ENCODE measurements at places on chromosomes 5 and 9. TPM values are rescaled to one million over a fixed set of nuclear protein-coding genes. Genes with fewer than 3 reads are reported as not detected.

GRCh38 chr9:85041466-85042137 lies 372.1 kb downstream of the NTRK2 start:
- DNase-seq: no peak

DNA sequence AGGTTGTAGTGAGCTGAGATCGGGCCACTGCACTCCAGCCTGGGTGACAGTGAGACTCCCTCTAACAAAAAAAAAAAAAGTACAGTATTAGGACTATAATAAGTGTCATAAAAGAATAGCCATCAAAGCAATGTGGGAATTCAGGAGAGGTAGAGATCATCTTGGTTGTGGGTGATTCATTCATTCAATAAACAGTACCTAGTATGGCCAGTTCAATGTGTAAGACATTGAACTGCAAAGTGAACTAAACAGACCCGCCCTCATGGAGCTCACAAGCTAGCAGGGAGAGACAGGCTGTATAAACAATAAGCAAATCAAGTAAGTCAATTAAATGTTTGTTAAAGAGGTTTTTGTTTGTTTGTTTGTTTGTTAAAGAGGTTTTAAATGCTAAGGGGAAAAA lies 146.1 kb upstream of the RANBP3L start:
- no peak for DNase-seq

DNA sequence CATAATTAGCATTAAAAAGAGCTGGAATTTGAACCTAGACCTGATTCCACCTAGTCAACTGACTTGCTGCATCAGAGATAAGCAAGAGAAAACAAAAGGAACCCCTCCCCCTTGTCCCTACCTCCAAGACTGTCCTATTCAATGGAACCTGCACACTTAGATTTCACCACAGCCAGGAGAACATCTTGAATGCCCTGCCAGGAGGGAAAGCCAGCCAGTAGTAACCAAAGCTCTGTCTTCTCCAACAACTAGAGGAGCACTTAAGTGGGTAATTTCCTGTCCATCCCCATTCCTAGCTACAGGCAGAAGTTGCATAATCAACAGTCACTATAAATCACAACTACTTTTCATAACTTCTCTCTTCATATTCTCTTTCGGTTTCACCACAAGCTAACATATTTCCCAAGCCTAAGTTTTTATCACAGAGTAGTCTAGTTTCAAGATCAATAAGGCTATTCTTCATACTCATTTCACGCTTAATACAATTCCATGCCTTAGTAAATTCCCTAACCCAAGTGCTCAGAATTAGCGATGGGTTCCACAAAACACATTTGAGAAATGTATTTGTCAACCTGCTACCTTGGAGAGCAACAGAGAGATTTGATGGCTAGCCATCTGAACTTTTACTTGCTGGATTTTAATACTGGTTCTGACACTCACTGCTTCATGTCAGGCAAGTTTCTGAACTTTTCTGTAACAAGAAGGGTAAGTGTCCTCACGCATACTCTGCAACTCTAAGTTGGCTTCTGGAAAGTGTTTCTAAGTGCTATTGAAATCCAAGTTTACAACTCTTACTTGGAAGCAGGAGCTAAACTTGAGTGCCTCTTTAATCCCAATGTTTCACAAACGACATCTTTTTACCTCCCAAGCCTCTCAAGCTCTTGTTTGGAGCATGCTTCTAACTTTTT lies 2.0 kb downstream of the DENND1A start:
- no peak for DNase-seq

GRCh38 chr9:68981789-68982188 lies 32.1 kb downstream of the PRKACG start:
- DNase-seq: no peak

GRCh38 chr5:136769093-136769492 lies 403.7 kb upstream of the TRPC7 start:
- DNase-seq: no peak

DNA sequence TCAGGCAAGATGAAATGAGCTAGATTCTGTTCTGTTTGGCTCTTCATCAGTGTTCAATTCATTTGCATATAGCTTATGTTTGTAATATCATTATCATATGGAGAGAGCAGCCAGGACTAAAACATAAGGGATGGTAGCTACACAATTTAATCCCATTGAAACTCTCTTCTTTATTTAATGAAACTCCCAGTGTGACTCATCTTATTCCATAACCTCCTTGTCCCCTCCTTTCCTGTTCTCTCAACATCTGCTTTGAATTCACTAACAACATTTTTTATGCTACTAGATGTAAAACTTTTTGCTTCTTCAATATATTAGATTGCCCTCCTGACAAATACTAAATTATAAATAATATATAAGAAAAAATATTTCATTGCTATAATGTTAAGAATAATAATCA lies 1823.4 kb downstream of the MAT2B start:
- DNase-seq: no peak

DNA sequence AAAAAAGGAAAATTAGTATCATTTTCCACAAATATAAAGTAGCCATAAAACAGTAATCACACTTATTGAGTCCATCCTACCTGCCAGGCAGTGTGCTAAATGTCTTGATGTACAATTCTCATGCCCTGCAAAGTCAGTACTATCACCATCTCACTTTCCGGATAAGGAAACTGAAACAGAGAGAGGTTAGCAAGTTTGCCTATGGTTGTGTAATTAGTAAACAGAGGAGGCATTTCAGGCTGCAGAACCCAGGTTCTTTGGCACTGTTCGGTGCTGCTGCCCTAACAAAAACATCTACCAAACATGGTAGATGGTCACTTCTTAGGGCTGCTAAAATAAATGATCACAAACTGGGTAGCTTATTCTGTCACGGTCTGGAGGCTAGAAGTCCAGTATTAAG lies 22.6 kb downstream of the PLAC8L1 start:
- DNase-seq: no peak

GRCh38 chr5:77832166-77832770 lies 56.1 kb upstream of the TBCA start:
- no peak for DNase-seq

- DNase-seq: peak; percentile 53
Observed at GRCh38 chr5:168793841-168794837, 215.0 kb upstream of the PANK3 start.

DNA sequence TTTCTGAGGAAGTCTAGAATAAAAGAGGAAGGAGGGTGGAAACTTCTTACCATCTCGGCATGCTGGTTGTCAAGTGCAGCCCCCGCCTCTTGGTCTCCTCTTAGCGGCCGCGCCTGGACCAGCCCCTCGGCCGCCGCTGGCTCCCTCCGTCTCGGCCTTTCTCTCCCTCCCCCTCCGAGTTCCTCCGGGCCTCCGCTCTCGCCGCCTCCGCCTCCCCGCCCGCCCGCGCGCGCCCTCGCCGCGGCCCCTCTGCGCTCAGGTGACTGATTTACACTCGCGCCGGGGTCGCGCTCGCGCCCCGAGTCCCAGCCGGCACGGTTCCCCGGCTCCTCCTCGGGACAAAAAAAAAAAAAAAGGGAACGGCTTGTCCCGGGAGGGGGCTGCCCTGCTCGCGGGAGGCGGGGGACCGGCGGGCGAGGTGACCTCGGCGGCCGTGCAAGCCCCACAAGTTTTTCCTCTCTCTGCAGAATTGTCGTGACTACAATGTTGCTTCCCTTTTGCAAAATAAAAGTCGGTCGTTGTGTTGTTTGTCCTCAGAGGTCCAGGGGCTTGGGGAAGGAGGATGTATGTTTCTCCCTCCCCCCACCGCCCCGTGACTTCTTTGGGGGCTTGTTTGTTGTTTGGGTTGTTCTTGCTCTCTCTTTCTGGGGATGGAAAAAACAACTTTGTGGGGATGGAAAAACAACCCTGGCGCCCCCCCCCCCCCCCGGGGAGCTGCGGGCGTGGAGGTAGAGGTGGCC lies at the start of gene BNC2:
Gene BNC2 (minus strand): TSS at position 75 of the 740 bp plus-strand sequence. CDS start 22 bp downstream, at position 53.
- peak; percentile 82 for DNase-seq

GRCh38 chr9:117073539-117074341 lies 341.1 kb downstream of the ASTN2 start:
- DNase-seq: no peak

- DNase-seq: no peak
Observed at GRCh38 chr5:166358127-166358830, 1933.2 kb upstream of the WWC1 start.

DNA sequence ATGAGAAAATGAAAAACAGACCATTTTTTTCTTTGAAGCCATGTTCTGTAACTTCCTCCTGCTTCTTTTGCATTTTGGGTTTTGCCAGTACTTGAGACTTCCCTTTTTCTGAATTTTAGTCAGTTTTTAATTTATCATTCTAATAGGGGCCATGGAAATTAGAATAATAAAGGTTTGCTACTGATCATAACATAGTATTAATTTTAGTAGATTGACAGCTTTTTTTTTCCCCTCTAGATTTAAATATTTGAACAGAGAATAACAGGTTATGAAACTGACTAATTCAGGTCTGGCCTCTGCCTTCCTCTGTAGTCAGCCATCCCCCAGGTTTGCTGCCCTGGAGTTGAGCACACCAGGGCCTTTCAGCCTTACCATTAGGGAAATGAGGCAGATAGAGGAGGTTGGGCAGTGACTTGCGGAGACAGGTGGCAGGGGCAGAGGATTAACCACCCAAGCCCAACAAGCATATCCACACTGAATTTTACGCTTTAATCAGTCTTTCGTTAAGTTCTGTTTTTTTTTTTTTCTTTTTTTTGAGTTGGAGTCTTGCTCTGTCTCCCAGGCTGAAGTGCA lies 80.1 kb upstream of the TNFAIP8 start:
- no peak for DNase-seq

DNA sequence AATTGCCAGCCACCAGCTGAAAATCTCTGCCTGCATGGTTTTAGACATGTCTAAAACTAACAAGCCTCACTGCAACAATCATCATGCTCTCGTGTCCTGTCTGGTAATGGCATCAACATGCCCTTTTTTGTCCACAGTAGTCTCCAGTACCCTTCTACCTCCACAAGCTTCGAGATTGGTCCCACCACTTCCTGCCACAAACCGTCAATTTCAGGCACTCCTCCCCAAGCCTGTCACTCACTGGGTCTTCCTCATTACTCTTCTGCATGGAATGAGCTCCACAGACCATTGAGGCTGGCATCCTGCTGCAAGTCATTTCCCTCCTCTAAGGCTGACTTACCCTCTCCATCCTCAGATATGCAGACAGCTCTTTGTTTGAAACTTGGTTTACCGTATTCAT lies 9.0 kb downstream of the LPAR1 start:
- no peak for DNase-seq

DNA sequence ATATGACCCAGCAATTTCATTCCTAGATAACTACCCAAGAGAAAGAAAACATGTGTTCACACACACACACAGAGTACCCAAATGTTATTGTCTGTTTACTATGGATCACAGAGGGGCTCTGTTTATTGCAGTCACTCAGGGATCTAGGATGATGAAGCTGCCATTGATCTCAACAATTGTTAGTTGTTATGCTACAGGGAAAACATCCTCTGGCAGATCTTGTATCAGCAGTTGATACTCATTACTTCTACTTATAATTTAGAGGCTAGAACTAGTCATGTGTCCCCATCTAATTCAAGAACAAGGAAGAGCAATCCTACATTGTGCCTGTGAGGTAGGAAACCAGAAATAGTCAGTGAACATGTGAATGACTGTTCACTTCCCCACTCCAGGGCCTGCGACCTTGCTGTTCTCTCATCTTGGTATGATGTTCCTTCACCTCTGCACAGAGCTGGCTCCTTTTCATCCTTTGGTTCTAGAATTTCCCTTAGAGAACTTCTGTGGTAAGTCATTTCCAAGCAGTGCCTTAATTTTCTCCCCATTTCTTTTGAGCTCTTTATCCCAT lies 30.3 kb downstream of the NMUR2 start:
- DNase-seq: no peak

DNA sequence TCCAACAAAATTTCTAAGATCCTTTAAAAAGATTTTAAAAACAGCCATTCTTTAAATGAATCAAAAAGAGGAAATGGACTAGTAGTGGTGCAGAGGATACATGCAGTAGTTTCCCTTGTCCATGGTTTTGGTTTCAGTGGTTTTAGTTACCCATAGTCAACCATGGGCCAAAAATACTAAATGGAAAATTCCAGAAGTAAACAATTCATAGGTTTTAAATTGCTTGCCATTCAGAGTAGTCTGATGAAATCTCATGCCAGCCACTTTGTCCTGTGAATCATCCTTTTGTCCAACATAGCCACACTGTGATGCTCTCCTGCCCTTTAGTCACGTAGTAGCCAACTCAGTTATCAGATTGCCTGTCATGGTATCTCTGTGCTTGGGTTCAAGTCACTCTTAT lies 286.1 kb downstream of the ANXA1 start:
- no peak for DNase-seq

- DNase-seq: no peak
Observed at GRCh38 chr5:57311921-57312735, 138.3 kb downstream of the GPBP1 start.

DNA sequence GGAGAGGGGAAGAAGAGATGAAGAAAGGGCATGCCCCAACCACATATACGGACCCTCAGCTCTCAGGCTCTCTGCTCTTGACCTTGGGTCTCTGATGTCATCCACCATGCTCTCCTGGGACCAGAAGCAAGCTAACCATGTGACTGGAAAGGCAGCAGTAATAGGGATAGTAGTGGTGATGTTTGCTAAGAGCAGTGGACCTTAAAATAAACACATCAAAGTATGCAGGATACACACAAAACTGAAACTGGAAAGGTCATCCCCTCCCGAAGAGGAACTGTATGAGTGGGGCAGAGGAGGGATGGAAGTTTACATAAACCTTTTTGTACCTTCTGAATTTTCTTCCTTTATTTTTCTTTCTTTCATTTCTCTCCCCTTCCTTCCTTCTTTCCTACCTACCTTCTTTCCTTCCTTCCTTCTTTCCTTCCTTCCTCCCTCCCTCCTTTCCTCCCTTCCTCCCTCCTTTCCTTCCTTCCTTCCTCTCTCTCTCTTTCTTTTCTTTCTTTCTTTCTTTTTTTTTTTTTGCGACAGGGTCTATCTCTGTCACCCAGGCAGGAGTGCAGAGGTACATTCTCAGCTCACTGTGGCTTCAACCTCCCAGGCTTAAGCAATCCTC lies 8.1 kb upstream of the PTPN3 start:
- DNase-seq: no peak

DNA sequence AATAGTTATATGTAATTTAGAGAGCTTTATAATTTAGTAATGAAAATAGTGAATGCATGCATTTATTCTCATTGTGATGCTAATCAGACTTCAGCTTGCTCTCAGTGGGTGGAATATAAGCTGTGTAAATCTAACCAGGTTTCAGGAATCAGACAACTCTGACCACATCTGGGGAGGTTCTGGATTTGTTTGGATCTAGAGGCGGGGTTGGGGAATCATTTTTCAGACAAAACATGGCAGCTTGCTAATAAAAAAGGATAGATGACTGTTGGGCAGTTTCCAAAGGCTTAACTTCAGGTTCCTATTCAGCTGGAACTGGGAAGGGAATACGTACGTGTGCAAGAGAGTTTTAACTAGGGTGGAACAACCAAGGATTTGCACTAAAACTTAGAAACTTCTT lies 43.2 kb upstream of the MAMDC2 start:
- no peak for DNase-seq

The MARCHF3 gene
- total RNA-seq: 16.3 TPM

The SOWAHA gene
- total RNA-seq: not detected

The CCDC112 gene
- 2.8 TPM for total RNA-seq

The AHRR gene
- 3.7 TPM for total RNA-seq

The GLRA1 gene
- not detected for total RNA-seq

The FAM114A2 gene
- total RNA-seq: 36.2 TPM

The TAF1L gene
- total RNA-seq: not detected

The GDF9 gene
- total RNA-seq: 0.54 TPM
